ENCODE measurements at places on chromosomes 6 and 20.

DNA sequence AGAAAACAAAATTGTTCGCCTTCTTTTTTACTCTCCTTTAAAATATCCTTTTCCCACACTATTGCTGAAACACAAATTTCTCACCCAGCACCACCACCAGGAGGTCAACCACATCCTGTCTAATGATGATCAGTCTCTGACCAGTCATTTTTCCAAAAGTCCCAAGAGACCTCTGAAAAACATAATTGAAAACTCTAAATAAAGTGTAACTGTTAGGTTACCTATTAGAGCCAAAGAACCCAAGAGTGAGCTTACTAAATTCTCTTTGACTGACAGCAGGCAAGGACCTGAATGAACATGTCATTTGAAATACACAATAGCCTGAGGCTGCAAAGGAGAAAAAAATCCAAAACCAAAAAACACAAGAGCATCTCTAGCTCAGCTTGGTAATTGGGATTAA, 735.4 kb downstream of the CBLN4 start:
- no peak for DNase-seq

- DNase-seq: no peak
These were observed 27.6 kb downstream of the ZNF311 start for GRCh38 chr6:28977341-28978132.

DNA sequence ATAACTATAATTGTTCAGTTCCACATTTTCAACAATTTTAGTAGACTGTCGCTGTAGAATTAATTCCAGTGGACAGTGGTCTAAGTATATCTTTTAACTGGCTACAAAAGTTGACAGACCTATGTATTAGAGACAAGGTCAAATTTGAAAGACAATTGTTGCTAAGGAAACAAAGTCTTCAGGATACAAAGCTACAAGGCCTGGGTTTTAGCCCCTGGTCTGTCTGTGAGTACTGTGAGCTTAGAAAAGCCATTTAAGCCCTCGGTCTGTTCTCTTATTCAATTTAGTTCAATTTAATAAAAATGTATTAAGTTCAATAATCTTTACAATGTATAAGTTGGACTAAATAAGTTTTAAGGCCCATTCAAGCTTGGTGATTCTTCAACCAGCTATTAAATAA, 352.5 kb downstream of the HDGFL1 start:
- DNase-seq: no peak

- no peak for DNase-seq
These were observed 126.9 kb upstream of the ARMC2 start for GRCh38 chr6:108721286-108721685.

- DNase-seq: no peak
These were observed 129.5 kb upstream of the ARG1 start for GRCh38 chr6:131443514-131443913.

DNA sequence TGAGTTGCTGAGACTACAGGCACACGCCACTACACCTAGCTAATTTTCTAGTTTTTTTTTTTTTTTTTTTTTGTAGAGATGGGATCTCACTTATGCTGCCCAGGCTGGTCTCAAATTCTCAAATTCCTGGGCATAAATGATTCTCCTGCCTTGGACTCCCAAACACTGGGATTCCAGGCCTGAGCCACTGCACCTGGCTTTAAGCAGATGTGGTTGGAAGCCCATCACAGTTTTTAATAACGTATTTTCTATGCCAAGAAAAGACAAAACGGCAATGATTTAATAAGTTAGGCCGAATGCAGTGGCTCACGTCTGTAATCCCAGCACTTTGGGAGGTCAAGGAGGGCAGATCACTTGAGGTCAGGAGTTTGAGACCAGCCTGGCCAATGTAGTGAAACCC, 456.6 kb downstream of the PRKN start:
- DNase-seq: no peak

DNA sequence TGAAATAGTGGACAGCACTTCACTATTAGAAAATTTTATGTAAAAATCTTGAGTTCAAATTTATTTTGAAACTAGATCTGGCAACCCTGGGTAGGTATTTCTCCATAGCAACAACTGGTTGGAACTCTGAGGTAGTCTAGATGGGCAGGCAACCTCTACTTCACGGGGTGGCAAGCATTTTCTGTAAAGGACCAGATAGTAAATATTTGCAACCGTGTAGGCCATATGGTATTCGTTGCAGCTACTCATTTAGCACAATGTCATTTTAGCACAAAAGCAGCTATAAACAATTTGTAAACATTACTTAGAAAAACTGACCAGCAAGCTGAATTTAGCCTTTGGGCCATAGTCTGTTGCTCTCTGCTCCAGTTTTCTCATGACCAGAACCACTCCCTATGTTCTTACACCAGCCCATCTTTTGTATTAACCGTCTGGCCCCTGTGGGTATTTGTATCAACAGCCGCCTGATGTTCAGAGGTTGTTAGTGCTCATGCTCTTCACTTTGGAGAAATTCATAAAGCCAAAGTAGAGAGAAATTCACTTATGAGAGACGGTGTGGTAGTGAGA, 29.2 kb downstream of the LGSN start:
- no peak for DNase-seq

DNA sequence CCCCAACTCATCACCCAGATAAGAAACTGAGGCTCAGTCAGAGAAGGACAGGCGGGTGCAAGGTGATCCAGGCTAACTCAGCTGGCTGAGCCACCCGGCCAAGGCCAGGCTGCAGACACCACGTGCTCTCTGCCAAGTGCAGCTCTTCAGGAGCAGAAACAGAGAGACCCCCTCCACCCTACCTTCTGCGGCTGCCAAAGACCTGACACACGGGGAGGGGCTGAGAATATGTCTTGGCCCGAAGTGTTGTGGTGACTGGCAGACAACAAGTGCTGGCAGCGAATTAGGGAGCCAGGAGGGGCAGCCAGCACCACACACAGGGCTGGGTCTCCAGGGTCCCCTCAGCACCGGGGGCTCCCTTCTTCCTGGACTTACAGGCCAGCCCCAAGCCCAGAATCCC, 22.5 kb downstream of the PREX1 start:
- DNase-seq: no peak

DNA sequence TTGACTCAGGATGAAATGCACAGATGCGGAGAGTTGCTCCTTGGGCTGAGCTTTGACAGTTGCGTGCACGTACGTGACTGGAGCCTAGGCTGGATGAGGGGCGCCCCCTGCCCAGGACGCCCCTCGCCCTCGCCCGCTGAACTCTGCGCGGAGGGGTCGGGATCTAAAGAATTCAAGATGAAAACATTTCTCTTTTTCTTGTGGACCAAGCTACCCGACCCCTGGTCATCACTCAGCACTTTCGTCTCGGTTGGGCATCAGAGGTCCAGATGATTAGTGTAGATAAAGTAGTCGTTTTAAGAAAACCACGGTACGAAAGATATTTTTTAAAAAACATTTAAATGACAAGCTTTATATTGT, 700 bp downstream of the DTD1 start:
- DNase-seq: no peak

GRCh38 chr6:9487128-9487527, 927.7 kb downstream of the TFAP2A start:
- no peak for DNase-seq

DNA sequence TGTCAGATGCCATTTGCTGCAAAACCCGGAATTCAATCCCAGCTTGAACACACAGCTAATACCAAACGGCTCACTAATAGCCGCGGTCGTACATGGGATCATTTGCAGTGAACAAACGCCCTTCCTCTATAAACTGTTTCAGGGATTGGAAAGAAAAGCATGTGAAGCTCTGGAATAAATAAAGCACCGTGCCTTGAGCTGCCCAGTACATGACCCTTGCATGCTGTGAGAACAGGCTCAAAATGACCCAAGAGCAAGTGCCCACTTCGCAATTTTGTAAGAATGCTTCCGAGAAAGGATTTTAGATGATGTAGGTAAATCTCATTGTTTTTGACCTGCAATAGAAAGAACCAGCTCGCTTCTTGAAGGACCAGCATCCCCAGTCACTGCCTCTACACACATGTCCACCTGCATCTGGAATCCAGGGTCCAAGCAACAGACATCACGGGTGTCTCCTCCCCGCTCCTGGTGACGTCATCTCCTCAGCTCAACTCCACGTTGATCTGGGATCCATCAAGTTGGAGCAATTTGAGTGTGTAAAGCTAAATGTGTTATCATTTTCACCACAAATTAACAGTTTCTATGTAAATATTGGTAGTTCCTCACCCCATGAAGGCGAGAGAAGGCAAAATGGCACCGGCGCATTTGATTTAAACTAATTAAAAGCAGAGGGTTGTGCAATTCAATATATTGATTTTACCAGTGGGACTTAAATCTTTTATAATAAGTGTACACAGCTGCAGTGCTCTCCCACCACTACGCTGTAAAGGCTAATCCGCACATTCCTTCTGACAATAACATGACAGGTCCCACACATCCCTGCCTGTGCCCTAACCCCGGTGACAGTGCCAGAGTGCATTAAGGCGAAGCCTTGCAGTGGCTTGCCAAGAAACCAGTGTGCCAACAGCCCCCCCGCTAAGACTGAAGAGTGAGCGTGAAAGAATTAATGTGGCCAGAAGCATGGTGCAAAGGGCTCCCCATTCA, 6.2 kb downstream of the BMP7 start:
- no peak for DNase-seq

DNA sequence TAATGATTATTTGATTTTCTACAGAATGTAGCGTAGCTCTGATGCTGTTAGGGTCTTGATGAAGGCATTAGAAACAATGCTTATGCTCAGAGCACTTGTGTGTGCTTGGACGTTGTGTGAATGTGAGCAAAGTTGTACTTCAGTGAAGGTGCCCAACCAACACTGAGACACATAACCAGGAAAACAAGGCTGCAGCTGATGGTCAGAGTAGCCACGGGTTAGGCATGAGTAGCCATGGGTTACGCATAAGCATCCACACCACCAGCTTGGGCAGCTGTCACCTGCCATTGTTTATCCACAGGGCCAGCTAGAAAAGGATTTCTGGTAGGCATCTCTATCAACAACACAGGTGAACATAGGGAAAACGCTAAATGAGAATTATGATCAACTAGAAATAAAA, 326.6 kb downstream of the NRN1 start:
- no peak for DNase-seq

DNA sequence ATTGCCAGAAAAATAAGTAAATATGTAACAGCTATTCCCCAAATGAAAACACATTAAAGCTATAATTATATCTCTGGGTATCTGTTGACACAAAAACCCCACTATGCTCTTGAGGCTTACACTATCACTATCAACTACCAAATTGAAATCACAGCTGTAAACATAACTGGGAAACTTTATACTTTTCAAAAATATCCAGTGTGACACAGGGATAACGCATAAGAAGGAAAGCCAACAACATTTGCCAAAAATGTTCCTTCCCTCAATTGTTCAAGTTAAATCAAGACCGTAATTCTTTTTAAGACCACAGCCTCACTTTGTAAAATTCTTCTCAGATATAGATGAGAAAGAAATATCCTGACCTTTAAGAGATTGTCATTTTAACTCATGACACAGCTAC, 3.1 kb downstream of the ZHX3 start:
- no peak for DNase-seq
